Fibroblast of mammary gland (primary cell): ENCODE measurements at places on chromosomes 2 and 18.

GRCh38 chr2:69685321-69686048 is 41.9 kb upstream of the AAK1 start:
- DNase-seq, result peak; percentile 51

- no peak for DNase-seq
These were observed 45.8 kb downstream of the SMAD7 start for GRCh38 chr18:48904847-48905394.

DNA sequence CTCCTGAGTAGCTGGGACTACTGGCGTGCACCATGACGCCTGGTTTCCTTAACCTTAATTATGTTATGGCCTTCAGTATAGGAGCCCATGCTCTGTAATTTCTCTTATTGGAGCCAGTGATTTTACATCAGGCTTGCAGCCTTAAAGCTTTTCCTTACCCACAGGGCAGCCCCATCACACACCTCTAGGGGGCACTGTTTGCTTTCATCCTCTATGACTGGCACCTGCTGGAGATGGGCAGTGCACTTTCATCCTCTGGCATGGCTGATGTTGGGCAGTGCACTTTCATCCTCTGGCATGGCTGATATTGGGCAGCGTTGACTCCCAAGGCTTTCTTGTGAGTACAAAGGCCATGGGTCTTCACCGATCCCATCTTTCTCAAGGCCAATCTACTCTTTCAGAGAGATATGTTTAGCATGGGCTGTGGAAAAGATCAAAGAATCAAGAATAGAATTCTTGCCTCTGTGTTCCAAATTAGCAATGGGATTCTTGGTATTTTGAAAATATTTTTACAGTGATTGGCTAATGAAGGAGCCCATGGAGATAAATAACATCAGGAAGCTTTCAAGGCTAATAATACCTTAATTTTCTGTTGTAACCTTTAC is 80.7 kb upstream of the MEX3C start:
- DNase-seq, result peak; percentile 27

GRCh38 chr2:101820519-101820918 is 123.0 kb downstream of the MAP4K4 start:
- DNase-seq, result peak; percentile 86

DNA sequence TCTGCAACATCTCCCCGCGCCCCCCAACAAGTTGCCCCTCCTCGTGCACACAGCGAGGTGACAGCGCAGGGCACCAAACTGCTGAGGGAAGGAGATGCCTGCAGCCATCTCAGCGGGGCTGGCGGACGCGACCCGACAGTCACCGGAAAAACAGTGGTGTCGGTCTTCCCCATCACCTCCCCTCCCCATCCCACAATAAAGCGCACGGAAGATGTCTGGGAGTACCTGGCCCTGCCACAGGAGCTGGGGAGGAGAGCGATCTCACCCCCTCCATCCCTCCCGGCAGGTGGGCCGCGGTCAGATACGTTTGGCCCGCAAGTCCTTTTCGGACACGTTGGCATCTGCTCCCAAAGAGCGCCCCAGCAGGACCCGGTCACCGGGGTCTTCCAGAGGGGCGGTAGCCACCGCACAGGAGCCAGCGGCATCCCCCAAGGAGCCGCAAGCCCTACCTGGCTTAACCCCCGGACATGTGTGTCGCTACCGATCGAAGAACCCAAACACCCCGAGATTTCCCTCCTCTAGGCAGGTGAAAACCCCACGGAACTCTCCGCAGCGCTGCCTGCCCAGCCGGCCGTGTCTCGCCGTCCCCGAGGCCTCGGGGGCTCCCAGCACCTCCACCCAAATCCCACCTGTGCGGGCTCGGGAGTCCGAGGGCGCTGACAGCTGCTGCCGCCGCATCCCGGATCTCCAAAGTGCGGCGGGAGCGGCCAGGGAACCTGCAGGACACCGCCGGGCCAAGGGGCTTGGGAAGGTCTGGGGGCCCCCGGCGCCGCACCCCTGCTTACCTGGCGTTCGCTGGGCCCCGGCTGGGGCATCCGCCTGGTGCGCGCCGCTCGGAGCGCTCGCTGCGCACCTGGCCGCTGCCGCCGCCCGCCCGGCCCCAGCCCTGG is 657 bp downstream of the ATP8B1 start:
- no peak for DNase-seq

DNA sequence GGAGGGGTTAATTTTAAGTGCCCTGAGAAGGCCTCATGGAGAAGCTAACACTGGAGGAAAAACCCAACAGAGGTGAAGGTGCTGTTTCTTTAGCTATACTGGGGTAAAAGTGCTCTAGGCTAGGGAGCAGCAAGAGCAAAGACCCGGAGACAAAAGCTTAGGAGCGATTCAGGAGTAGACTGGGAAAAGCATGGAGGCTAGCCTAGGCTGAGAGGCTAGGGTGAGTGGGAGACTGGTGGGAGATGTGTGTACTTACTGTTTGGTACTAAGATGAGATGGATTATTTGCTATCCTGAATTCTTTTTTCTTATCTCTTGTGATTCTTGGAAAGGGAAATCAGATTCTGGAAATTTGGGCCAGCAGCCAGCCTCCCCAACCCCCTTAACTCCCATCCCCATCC is 2.0 kb downstream of the GIGYF2 start:
- no peak for DNase-seq

DNA sequence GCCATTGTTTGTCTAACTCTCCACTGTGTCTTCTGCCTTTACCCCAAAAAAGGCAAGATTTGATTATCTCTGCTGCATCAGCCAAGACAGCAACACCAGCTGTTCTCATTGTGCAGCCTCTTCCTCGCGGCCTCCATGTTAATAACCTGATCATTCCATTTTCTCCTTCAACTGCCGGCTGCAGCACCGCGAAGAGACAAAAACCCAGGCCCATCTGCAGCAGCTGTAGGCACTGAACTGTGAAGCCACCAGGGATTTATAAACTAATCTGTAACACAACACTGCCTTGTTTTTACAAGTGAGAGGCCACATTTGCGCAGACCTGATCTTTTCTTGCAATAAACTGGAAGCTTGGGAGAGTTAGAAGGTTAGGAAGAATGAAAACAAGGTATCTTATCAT is 147.8 kb downstream of the SATB2 start:
- DNase-seq, result no peak

- peak; percentile 7 for DNase-seq
These were observed 363.6 kb downstream of the CTNNA2 start for GRCh38 chr2:79876430-79876829.

- peak; percentile 93 for DNase-seq
These were observed 34.3 kb downstream of the FMNL2 start for GRCh38 chr2:152369176-152369860.
